EH (cell line): ENCODE measurements at places on chromosomes 3 and 15.

DNA sequence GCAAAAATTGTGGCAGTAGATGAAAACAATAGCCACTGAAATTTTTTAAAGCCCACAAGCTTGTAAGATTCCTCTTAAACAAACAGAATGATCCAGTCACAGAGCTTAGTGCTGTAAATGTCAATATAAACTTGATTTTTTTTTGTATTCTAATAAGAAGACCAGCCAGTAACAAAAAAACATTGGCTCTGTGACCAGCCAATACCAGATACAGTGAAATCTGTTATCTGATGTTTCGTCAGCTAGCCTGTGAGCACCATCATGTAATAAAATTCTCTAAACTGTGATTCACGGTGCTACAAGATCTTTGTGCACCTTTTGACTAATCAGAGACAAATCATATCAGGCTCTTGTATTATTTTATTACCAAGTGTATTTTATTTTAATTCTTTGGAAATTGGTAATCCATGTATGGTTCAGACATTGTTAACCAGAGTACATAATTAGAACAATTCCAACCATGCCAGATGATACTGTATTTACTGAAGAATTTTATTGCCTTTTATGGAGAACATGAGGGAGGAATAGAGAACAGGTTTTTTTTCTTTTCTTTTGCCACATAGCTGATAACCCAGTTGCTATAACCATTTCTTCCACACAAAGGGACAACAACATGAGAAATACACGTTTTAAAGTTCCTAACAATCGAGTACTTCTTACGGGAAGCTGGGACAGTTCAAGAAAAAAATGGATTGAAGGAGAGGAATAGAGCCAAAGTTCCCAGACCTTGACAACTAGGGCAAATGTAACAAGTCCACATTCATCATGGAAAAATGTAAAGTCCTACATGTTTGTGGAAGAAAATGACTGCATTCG, 71.9 kb downstream of the FILIP1L start:
- peak; percentile 96 for DNase-seq

DNA sequence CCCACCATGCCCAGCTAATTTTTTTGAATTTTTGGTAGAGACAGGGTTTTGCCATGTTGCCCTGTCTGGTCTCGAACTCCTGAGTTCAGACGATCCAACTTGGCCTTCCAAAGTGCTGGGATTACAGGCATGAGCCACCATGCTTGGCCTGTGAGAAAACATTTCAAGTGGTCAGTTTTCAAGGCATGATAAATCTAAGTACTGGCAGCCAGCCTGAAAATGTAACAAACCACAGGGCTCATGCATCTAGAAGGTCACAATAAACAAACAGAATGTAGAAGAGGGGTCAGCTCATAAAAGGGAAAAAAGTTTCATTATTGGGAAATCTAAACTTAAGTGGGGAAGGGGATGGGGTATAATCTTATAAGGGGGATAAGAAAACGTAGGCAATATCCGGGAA, 39.9 kb downstream of the PPCDC start:
- DNase-seq: peak; percentile 82

DNA sequence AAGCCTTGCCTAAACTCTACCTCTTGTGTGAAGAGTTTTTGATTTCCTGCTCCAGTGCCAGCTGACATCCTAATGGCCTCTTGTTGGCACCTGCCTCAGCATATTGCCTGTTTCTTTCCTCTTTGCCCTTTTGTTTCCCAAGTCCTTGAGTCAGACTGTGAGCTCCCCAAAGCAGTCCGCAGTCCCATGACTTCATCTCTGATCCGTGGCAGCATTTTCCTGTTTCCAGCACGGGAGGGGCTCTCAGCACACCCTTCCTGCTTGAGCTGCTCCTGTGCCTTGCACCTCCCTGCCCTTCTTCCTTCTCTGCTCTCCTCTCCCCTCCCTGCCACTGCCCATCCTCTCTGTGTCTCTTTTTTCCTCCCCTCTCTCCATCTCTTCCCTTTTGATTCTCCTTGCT, 179.6 kb downstream of the EPHB1 start:
- no peak for DNase-seq

GRCh38 chr15:44584162-44584749, 47.3 kb downstream of the EIF3J start:
- peak; percentile 49 for DNase-seq

DNA sequence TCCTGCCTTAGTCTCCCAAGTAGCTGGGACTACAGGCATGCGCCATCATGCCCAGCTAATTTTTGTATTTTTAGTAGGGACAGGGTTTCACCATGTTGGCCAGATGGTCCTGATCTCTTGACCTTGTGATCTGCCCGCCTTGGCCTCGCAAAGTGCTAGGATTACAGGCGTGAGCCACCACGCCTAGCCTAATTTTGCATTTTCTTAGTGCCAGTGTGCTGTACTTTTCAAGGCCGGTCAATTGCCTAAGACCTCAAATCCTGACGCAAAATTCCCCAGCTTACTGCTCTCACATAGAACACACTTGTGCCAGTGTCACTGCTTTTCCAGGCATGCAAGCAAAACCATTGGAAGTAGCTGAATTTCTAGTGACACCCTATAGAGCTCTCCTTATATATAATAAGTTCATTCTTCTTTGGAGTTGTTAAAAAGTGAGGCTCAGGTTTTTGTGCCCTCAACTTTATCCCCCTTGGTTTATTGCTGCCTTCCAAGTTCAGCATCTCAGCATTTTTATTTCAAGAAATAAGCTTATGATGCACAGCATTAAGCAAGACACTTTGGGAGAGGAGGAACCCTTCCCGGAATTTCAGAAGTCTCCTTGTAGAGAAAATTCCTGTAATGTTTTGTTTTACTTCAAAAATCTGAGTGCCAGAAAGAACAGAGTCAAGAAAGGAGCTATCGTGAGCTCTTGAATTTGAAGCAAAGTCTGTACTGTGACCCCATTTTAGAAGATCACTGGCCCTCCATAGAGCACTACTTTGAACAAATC, 93.2 kb downstream of the FILIP1L start:
- DNase-seq: peak; percentile 56

DNA sequence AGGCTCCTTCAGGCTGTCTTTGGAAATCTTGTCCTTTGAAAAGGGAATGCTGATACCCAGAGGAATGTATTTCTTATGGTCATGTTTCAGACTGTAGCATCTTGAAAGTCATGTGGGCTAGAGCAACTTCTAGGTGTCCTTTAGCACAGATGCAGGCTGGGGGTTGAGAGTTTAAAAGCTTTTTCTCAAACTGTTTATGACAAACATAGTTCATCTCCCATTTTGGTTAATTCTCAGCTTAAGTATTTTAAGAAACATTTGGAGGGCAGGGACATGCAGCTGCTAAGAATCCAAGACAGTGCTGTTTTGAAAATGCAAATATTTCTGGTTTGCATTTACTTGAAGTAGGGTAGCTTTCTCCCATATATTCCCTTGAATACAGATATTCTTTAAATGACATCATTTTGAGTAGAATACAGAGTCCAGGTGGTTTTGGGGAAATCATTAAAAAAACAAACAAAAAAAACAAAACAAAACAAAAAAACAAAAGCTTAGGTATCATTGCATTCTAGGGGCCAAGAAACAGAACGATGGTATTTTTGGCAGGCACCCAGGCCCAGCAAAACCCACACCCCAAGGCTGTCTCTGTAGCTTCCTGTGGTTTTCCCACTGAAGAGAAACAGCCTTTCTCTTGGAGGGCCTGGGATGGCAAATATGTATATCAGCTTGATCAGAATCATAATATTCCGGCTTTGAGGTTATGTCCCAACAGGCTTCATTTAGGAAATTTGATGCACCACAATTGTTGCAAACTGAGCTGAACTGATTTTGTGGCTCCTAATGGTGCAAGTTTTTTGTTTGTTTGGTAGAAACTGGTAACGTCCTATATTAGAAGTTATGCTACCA, 120.0 kb downstream of the ATG7 start:
- peak; percentile 89 for DNase-seq

DNA sequence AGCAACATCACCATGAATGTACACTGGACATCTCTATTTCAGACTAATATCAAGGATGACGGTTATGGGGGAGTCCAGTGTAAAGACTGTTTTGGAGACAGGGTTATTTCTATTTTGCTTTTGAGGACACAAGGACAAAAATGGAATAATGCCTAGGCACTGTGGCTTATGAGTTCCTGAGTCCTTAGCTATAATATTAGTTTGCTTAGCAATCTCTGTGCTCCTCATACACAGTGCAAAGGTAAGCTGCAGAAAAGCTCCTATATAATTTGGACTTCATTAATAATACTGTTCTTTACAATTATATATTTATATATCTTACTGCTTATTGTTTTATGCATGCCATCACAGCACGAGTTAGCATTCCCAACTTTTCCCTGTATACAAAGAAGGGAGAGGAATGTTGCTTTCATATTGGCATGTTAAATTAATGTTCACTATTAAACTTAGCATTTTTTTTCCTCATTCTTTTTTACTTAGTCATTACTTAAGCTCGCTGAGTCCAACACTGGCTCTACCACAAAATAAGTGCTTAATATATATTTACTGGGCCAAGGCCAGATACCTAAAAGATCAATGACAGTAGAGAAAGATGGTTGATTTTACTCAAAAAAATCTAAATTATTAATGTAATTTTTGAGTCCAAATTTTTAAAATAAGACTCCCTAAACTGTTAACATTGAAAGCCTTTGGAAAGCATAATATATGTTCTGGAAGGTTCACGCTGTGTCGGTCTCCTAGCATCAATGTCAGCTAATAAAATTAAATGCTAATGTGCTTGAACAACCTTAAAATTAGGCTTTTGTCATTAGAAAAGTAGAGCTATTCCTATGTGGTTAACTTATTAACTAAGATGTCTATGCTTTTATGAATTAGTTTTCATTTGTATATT, 13.8 kb downstream of the THBS1 start:
- DNase-seq: peak; percentile 76

DNA sequence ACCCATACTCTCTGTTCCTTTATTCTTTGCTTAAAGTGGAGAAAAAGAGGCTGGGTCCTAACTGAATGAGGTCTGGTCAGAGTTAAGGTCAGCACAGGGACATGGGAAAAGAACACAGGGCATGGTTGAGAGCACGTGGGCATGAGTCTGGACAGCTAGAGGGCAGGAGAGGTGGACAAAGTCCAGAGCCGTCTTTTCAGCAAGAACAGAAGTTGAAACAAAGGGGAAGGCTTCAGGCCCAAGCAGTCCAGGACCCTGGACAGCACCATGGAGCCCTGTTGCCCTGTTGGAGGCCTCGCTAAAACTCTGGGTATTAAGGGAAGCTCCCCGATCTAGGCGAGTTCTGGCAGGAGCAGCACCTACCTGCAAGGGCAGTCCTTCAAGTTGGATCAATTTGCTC, 50.7 kb downstream of the XYLB start:
- DNase-seq: peak; percentile 57

- DNase-seq: peak; percentile 66
Measured at GRCh38 chr3:106144030-106144429, 275.2 kb upstream of the CBLB start.

DNA sequence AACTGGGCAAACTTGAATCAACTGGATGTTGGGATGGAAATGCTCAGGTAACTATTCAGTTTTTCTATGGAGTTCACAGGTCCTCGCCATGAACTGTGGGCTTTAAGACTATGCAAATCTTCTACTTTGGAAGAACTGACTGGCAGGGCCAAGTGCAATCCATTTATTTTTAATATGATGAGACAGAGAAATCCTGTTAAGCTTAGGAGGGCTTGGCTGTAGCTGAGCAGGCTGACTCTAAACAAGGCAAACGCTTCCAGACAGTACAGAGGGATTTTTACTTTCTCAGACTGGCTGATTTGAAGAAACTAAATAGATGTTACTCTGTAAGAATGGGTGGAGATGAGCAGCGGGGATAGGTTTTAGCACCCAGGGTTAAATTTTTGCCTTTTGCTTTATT, 194.2 kb upstream of the ICE2 start:
- no peak for DNase-seq

DNA sequence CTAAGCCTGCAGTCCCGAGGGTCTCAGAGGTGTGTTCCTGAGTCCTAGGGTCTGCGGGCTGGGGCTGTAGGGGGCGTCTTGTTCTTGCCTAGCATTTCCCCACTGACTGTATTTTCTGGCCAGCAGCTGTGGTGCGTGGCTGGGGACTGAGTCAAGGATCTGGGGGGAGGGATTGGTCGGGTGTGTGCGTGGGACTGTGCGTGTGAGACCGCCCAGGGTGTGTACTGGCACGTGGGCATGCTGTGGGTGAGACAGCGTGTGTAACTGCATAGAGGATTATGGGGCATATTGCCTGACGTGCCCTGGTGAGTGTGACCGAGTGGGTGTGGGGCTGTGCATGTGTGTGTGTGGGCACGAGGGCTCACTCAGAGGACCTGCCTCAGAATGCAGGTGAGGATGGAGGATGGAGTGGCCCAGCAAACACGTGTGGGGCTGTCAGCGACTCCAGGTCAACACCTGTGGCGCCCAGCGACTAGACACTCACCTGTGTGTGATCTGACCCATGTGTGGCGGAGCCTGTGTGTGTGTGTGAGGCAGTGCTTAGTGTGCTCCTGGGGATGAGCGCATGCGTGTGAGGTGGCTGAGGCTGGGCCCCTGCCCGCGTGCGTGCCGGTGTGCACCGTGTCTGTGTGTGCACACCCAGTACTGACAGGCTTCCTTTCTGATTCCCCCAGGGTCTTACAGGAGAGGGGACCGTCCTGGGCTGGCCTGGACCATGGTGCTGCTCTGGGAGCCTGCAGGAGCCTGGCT, 20.9 kb downstream of the FBLN2 start:
- DNase-seq: peak; percentile 41
